ENCODE measurements at places on chromosomes 5 and 9. TPM values are rescaled to one million over a fixed set of nuclear protein-coding genes. Genes with fewer than 3 reads are reported as not detected.

UBAP1 gene
- total RNA-seq = 32.8 TPM

DNA sequence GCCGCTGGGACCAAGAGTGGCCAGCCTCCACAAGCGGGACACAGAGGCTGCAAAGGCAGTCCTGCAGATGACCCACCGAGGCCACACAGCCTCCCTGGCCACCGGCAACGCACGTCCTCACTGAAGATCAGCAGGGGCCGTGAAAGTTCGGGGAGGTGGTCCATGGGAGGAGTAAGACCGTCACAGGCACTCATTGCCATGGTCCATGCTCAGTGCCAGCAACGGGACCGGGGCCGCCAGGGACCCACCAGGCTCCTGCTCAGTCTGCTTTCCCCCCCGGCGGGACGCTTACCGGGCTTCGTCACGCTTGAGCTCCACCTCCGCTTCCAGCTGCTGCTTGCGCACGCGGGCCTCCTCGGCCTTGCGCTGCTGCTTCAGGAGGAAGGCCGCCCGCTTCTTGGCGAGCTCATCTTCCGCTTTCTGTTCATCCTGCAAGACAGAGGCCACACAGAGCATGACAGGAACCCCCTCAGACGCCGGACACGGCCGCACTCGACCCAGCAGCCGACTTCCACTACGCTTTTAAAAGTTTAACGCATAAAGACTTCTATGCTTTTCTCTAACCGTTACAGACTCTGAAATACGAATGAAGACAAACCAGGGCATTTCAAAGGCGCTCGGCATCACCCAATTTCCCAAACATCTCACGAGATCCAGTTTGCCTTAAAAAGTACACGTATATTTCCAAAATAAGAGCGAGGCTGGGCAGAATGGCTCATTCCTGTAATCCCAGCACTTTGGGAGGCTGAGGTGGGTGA is 88.4 kb downstream of the CAMSAP1 start:
- peaks cover 5% of the 10 kb centered on the region for H3K36me3 ChIP-seq
- H3K4me1 ChIP-seq = no peaks in the 10 kb centered on the region

- H3K4me3 ChIP-seq = no peak overlapping the region
- no peak overlapping the region for H3K27ac ChIP-seq
- no peaks in the 10 kb centered on the region for H3K36me3 ChIP-seq
- no peaks in the 10 kb centered on the region for H3K4me1 ChIP-seq
- no peak for DNase-seq
- no peaks in the 10 kb centered on the region for H3K27me3 ChIP-seq
These were observed 90.6 kb downstream of the FBXO4 start for GRCh38 chr5:42015681-42016080.

DNA sequence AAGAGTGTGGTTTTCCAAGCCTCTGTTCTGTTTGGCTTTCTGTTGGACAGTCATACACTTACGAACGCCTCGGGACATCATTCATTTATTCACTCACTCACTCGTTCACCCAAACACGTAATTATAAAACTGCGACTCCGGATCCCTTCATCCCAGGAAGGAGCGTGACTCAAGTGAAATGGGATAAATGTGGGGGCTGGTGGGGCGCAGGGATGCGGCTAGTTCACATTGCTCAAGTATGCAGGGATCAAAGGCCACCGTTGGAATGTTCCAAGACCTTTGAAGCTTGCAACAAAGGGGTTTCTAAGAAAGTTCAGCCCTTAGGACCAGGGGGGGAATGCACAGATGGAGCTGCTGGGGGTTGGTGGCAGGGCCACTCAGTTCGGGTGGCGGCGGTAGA is 64.2 kb downstream of the CFAP77 start:
- no peak overlapping the region for H3K27ac ChIP-seq
- no peaks in the 10 kb centered on the region for H3K36me3 ChIP-seq
- H3K27me3 ChIP-seq = no peaks in the 10 kb centered on the region
- no peak overlapping the region for H3K4me3 ChIP-seq
- DNase-seq = no peak

- no peak for DNase-seq
- no peak overlapping the region for H3K27ac ChIP-seq
- H3K27me3 ChIP-seq = no peaks in the 10 kb centered on the region
- H3K4me3 ChIP-seq = no peak overlapping the region
- no peaks in the 10 kb centered on the region for H3K4me1 ChIP-seq
These were observed 314.2 kb upstream of the DAP start for GRCh38 chr5:11075035-11075805.

DNA sequence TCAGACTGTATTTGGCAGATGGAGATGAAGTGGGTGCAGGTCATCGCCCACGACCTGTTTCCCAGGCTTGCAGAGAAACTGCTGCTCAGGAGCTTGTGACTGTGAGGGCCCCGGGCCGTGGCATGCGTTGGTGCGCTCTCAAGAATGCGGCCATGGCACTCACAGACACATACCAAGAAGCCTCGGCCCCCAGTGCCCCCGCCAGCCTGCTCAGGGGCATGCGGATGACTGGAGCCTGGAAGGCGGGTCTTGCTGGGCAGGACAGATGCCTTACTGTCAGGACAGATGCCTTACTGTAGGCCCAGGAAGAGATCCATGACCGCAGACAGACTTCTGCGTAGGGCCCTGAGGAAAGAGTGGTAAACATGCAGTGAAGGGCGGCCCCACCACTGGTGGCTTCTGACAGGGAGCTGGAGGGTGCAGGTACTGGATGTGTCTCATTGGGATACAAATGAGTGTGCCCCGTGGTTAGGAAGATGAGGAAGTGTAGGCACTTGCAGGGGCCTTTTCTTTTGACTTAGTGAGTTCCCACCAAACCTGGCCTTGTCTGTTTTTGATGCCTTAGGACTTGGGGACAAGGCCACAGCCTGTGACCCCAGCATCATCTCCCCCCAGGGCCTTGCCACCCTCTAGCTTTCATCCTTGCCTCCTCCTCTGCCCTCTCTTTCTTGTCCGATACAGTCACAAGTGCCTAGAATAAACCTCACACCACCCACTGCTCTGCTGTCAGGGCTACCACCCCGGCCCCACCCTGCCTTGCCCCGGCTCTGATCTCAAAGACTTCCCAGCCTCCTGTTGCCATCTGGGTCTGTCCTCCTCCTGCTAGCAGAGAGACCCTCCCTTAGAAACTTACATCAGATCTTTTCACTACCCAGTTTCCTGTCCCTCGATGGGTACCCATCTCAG is 68.8 kb upstream of the ABL1 start:
- H3K27me3 ChIP-seq = no peaks in the 10 kb centered on the region
- no peaks in the 10 kb centered on the region for H3K36me3 ChIP-seq
- peaks cover 8% of the 10 kb centered on the region for H3K4me1 ChIP-seq
- no peak overlapping the region for H3K4me3 ChIP-seq
- H3K27ac ChIP-seq = no peak overlapping the region

- H3K4me3 ChIP-seq = no peak overlapping the region
- H3K36me3 ChIP-seq = no peaks in the 10 kb centered on the region
- H3K27me3 ChIP-seq = peaks cover 8% of the 10 kb centered on the region
- no peak for DNase-seq
- no peak overlapping the region for H3K27ac ChIP-seq
These were observed 12.4 kb upstream of the NFIB start for GRCh38 chr9:14326264-14326826.

DNA sequence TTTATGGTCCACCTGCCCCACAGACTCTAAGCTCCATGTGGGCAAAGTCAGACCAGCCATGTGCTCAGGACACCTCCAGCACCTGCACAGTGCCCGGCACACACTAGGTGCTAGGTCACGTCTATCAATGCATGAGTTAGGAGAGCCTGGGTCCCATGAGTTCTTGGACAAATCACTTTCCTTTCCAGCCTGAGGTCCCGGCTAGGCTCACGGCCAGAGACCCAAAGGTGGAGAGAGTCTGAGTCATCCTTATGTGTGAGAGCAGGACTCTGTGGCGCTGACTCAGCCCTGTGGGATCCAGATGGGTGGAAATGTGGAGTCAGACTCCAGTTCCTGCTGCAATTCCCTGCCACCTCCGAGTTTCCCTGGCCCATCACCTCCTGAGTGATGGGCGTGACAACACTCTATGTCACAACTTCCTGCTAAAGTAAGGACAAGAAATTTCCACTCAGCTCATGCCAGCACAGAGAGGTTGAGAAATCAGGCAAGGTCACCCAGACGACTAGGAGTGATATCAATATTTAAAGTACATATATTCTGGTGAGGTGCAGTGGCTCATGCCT is 2.5 kb upstream of the ST6GALNAC4 start:
- H3K4me1 ChIP-seq = peaks cover 29% of the 10 kb centered on the region
- no peaks in the 10 kb centered on the region for H3K27me3 ChIP-seq
- H3K4me3 ChIP-seq = no peak overlapping the region

GFI1B gene
- total RNA-seq = not detected
